ENCODE measurements at places on chromosomes 11 and 22. TPM values are rescaled to one million over a fixed set of nuclear protein-coding genes. Genes with fewer than 3 reads are reported as not detected.

Gene TMEM45B
- total RNA-seq = not detected

- no peak for DNase-seq
Measured at GRCh38 chr11:2743427-2744110, 43.8 kb upstream of the KCNQ1OT1 start.

DNA sequence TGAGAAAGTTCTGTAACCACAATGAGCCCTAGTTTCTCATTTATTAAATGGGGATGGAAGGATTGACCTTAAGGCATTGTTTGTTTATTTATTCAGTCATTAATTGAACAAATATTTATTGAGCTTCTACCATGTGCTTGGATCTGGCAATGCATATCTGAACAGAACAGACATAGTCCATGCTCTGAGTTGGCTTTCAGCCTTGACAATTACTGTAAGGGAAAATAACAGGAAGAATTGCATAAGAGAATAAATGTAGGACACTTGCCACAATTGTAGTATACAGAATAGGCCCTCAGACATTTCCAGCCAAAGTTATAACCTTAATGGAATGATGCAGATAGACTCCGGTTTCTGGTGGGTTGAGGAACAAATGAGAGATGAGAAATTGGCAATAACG, 160.5 kb upstream of the TTC12 start:
- no peak for DNase-seq

DNA sequence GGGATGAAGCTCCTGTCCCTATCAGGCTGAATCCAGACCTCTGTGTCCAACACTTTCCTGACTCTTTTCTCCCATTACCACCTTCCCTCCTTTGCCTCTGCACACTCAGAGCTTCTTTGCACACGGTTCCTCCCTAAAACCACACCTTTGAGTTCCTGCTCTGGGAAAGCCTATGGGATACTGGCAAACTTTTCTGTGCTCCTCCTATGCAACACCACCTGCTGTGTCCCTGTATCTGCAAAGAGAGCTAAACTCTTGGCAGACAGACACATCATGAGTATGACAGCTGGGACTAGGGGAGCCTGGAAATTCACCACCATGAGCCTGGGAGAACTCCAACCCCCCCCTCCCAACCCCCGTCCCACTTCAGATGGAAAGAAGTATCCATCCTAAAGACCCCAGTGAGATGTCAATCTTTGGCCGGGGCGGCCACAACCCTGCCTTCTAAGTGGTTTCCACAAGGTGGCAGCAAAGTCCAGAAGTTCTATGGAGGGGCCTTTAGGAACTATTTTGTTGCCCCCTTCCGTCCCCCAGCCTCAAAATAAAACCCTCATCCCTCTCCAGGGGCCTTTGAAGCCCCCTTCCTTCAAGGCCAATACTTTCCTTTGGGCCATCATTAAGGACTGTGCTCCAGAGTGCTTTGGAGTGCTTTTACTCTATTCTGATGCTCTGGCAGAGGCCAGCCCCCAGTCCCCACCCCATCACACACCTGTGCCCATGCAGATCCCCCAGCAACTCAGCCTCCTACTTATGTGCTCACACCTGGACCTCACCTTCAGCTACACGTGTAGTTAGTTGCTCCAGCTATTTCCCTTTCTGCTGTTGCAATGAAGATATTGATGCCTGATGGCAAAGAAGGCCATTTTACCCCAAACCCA, 19.4 kb downstream of the HTR3A start:
- DNase-seq = no peak

DNA sequence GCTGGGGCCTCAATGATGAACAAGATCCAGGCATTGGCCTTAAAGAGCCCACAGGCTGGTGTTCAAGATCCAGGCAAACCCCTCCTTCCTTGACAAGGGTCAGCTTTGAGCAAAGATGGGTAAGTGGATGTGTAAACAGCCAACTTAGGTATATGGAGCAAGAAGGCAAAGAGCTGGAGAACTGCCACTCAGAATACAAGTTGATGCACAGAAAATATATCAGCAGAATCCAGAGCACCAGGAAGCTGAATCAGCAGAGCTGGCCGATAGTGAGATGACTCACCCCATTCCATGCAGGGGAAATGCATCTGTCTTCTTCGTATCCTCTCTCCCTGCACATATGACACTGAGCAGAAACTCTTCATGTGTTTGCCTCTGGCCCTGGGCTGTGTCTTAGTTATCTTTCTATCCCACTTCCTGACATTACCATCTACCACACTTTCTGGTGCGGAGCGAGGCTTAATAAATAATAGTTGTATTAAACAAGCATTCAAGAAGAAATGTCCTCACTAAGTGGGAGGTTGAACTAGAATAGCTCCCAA, 57.8 kb downstream of the ENDOD1 start:
- DNase-seq = peak; percentile 58

DNA sequence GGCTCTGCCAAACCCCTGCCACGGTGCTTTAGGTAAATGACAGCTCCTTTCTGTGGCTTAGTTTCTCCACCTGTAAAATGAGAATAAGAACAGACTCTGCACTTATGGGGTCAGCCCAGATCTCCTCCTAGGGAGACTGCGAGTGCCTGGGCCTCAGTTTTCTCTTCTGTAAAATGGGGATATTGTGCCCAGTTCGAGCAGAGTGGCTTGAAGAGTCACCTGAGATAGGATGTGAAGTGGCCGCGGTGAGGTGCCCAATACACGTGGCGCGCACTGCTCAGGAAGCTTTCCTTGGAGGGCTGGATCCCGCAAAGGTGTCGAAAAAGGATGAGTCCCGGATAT, 473 bp upstream of the EMID1 start:
- no peak for DNase-seq
